ENCODE measurements at places on chromosomes 2 and 18.

DNA sequence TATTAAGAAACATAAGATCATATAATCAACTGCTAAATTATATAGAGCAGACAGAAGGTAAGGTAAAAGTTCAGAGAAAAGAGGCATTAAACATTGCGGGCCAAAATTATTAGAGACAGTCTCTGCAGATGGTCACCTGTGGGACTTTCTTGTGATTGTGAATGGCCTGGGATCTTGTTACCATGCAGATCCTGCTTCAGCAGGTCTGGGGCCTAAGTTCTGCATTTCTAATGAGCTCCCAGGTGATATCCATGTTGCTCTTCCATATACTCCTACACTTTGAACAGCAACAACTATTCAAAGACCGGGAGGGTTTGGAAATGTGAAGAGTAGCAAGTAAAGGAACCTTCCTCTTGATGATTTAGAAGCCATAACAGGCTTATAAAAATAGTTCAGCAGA lies 8.5 kb upstream of the ETAA1 start:
- DNase-seq, result no peak

- DNase-seq, result peak; percentile 39
Measured at GRCh38 chr2:223576873-223577272, 25.3 kb downstream of the SCG2 start.

DNA sequence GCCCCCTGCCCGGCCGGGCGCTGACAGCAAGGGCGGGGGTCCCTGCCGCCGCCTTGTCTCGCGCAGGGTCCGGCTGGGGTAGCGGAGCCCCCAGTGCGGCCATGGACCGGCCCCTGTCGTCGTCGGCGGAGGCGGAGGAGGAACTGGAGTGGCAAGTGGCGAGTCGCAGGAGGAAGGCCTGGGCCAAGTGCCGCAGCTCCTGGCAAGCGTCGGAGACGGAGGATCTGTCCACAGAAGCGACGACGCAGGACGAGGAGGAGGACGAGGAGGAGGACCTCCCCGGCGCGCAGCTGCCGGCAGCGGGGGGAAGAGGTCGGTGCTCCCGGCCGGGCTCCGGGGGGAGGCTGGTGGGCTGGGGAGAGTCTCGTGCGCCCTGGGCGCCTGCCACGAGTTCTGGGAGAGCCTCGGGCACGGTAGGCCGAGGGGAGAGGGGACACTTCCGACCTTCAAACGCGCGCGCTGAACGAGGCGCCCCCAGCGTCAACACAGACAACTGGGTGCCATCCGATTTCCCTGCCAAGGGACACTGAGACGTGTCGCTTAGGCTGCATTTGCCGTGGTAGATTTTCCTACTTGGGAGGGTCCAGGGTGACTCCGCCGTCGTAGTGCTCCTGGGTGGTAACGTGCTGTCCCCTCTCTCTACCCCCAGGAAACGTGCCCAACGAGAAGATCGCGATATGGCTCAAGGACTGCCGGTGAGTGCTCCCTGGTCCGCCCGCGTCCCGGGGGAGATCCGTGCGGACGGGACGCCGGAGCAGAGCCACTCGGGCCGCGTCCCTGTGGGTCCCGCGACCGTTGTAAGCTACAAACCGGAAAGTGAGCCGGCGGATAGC lies 652 bp downstream of the ITPRID2 start:
- peak; percentile 86 for DNase-seq

DNA sequence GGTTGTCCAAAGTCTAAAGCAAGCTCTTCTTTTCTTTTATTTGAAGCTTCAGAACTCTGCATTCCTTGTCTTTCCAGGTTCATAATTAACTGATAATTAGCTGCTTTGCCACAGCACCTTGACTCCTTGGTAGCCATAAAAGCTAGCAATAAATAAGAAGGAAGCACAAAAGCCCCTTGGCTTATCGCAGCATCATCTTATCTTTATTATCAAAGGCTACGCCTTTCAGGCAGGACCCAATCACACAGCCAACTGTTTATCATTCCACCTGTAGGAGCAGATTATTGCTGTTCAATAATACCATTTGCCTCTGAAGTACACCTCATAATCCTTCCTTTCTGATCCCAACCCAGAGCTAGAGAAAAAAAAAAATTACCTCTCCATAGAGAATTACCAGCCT lies 489.2 kb downstream of the SATB2 start:
- no peak for DNase-seq

- no peak for DNase-seq
Measured at GRCh38 chr18:24995056-24995455, 356.9 kb downstream of the ZNF521 start.

- DNase-seq, result peak; percentile 58
Measured at GRCh38 chr18:3605954-3606443, 156.0 kb downstream of the TGIF1 start.

GRCh38 chr18:65721619-65722018 lies 29.2 kb upstream of the CDH7 start:
- no peak for DNase-seq

GRCh38 chr2:45617496-45617895 lies 6.4 kb upstream of the SRBD1 start:
- DNase-seq, result no peak

- DNase-seq, result no peak
Measured at GRCh38 chr2:116317111-116317510, 1497.4 kb upstream of the DDX18 start.

GRCh38 chr2:218964041-218964771 lies 4.7 kb downstream of the CDK5R2 start:
- peak; percentile 95 for DNase-seq

GRCh38 chr18:75211002-75211621 lies 515 bp downstream of the TSHZ1 start:
- DNase-seq, result no peak

DNA sequence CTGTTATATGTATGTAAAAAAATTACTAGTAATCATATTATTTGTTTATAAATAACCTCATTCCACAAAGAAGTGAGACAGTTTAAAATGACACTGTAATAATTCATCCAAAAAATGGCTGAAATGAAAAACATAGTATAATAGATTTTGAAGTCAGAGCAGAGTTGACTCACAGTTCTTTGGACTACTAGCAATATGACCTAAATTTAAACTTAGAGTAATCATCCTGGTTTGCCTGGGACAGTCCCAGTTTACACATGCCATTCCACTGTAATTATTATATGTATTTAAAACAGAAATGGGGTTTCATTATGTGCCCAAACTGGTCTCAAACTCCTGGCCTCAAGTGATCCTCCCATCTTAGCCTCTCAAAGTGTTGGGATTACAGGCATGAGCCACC lies 48.3 kb downstream of the CCDC88A start:
- DNase-seq, result no peak

- no peak for DNase-seq
Measured at GRCh38 chr2:165414187-165414586, 55.3 kb upstream of the CSRNP3 start.

DNA sequence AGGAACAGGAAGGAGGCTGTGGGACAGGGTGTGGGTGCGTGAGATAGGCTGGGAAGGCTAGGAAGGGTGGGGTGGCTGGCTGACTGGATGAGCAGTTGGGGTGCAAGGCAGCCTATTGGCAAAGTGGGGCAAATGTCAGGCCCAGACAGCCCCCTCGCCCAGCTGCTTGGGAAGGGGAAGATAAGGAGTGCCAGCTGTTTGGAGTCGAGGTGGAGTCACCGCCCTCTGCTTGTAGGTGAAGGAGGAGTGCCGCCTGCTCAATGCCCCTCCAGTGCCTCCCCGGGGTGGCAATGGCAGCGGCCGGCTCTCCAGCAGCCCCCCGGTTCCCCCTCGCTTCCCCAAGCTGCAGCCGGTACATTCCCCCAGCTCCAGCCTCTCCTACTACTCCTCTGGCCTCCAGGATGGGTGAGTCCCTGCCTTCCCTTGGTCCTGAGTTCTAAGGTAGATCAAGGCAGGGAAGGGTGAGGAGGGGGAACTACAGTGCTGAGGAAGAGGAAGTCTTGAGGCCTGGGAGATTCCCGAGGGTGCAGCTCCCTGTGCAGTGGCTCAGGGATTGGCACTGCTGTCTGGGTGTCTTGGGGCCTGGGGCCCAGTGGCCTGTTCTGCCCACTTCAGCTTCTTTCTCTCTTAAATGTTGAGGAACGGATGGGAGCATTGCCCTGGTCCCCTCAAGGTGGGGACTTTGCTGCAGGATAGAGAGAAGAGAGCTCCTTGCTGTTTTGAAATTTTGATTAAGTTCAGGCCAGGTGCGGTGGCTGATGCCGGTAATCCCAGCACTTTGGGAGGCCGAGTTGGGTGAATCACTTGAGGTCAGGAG lies 13.3 kb downstream of the GAREM2 start:
- no peak for DNase-seq

DNA sequence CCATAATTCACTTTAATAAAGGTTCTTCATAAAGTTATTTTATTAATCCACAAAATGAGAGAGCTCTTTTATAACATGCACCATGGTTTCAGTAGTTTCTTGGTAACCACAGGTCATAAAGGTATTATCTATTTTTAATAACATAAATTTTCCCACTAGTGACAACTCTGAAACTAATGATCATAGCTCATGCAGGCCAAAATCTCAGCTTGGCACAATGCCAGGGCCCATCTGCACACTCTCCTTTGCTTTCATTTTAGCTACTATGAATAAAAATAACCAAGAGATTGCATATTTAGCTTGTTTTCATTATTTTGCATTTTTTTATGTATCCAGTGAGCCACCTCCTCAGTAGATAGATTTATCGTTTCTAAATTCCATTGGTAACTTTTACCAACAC lies 691.8 kb upstream of the CHAC2 start:
- no peak for DNase-seq

Data from Caki2 (cell line).